Activated CD4-positive, CD25-positive, alpha-beta regulatory T cell (primary cell): ENCODE measurements at places on chromosomes 3 and 15.

DNA sequence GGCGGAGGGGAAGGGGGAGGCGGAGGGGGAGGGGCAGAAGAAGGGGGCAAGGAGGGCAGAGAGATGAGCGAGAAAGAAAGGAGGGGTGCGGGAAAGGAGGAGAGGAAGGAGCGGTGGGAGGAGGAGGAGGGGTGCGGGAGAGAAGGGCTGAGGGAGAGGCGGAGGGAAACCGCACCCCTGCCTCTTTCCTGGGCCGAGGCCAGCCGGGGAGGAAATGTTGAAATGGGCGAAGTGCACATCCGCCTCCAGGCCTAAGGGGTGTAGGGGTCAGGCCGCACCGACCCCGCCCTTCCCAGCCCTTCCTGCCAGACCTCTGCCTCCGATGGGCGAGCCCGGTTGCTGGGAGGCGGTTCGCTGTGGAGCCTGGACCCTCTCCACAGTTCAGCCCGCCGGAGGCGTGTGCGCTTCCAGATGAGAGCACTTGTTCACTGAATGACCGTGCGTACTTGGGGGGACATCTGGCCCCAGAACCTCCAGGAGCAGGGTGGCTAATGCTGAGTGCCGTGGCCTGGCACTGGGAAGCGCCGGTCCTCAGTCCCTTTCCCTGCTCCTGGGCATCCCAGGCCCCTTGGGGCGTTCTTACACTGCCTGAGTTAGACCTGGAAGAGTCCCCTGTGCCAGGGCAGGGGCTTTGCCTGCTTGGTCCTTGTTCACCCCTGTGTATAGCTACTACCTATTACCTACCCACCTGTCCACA is 110.3 kb upstream of the KLF13 start:
- peak; percentile 45 for DNase-seq

DNA sequence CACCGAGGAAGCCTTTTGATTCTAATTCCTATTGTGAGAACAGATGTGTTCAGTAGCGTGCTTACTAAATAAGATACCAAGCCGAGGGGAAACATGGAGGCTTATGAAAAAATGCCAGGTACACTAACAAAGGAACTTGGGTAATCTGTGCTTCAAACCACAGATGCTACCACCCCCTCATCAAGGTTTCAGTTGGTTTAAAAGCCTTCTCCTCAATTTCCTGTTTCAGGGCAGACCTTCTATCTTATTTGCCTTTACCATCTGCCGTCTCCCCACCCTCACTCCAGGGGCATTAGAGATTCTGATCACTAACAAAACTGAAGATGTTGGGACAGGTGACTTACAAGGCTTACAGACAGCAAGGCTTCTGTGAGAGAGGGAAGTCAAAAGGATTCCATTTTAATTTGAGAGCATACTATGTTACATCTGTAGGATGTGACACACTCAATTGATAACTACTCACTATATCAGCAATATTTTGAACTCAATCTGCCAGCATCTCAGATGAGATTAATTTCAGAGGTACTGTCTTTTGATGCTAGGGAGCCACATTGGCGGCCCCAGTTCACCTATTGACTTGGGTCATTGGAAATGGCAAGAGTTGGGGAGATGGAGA is 60.6 kb upstream of the PLCL2 start:
- DNase-seq = no peak

- no peak for DNase-seq
These were observed 43.9 kb downstream of the UBE3A start for GRCh38 chr15:25394898-25395297.

GRCh38 chr3:63124090-63124489 is 154.0 kb upstream of the SYNPR start:
- no peak for DNase-seq

GRCh38 chr3:51718547-51719409 is 11.9 kb downstream of the GRM2 start:
- DNase-seq = no peak

GRCh38 chr3:154059833-154060232 is 61.4 kb upstream of the ARHGEF26 start:
- DNase-seq = no peak

DNA sequence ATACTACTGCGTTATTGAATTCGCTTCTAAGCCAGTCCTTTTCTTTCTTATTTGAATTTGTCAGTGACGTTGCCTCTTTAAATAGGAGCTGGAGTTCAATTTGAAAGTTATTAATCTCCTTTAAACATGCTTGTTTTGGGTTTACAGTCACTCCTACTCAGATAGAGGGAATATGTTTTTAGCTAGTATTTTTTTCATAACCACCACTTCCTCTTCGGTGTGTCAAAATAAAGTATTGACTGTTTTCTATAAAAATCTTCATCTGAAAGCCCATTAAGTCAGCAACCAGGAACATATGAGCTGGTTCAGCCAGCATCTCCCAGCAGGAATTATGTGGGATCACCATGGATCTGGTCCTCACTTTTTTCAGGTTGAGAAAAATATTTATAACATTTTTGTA is 772.9 kb downstream of the DIPK2A start:
- no peak for DNase-seq

- DNase-seq = no peak
These were observed 196.8 kb upstream of the MBNL1 start for GRCh38 chr3:152071924-152072323.

DNA sequence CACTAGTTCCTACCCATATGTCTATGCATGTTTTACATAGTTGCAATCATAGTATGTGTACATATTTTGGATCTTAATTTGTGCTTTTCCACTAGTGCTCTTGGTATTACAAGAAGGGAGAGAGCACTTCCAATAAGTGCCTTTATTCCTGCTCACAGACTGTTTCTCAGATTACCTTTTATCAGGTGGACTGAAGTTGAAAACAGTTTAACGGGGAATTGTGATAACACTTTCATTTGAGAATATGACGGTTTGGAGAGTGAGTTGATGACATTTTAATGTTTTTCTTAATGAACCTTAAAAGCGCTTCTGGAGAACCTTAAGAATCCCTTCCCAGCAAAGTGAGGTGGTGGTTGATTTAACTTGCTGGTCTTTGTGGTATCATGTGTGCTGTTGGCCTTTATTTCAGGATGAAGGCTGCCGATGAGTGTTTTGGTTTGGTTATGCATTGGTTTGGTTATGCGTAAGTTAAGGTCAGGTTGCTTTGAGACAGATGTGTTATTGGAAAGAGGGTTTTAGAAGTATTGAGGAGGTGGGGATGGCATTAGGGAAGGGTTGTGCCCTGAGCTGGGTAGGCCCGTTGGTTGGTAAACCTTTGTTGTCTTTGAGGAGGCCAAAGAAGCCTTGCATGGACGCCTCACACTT is 2.8 kb downstream of the EDEM1 start:
- DNase-seq = no peak

- DNase-seq = no peak
These were observed 44.2 kb upstream of the GATA2 start for GRCh38 chr3:128537091-128537703.

- DNase-seq = no peak
These were observed 5.0 kb downstream of the THBS1 start for GRCh38 chr15:39585871-39586301.

DNA sequence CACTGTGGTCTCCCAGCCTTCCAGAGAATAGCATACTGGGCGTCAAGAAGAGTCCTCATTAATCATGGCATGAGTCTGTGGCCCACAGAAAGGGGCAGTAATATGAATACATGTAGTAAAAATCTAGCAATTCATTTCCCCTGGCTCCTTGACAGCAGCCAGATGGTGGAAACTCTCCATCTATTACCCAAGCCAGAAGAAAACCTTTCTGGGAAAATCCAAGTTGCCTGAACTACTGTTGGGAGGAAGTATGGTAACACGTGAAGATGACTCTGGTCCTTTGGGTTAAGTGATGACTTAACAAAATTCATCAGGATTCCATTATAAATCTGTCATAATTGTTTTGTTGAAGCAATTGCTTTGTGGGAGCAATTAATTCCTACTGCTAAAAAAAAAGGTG is 530.5 kb downstream of the FHIT start:
- DNase-seq = no peak

GRCh38 chr3:37957539-37957936 is 33.0 kb upstream of the VILL start:
- DNase-seq = no peak

DNA sequence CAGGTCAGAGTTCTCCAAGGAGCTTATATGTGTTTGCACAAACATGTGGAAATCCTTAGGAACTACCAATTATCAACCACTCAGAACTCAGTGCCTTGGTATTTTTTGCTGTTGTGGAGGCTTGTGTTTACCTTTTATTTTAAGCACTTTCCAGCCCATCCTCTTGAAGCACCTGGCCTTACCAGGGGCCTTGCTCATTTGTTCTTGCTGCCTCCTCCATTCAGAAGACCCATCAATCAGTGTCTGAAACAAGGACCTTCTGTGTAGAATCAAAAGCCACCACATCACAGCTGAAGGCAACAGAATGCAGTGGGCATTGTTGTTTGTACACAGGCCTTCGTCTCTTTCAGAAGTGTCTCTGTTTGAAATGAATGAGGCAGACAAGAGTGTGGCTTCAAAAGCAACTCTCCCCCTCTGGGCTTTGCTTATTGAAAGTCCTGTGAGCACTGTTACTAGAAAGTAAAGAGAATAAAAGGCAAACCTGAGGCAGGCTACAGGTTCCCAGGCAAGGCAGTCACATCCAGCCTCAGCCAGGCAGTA is 24.5 kb upstream of the LIPC start:
- no peak for DNase-seq

DNA sequence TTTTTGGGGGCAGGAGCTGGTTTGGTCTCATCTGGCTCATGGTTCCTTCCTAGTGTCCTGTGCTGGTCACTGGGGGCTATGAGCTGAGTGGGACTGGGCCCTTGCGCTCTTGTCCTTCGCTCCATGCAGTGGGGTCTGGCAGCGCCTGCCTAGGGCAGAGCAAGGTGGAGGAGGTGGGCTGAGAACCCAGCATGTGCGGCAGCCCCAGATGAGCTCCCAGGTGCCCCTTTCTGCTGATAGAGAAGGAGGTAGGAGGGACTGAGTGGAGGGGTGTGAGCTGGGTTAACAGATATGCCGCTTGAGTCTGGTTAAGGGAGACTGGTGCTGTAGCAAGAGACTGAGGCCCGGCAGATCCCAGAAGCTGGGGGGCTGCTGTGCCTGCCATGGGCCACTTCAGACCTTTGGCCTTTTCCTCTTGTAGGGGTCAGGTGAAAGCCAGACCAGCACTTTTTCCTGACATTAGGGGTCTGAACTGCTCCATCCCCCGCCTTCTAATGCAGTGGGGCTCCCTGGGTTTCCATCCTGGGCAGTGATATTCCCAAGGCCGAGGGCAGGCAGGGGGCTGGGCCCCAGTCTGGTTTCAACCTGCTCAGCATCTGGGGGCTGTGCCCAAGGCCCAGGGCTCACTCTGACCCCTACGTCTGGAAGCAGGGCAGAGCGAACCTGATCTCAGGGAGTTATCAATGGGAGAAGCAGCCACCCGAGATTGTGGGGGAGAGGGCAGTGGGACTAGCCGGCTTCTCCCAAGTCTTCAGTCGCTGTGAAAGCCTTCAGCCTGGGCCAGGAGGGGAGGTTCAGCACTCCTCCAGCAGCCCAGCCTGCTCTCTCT is 62.9 kb upstream of the PRR23C start:
- no peak for DNase-seq

DNA sequence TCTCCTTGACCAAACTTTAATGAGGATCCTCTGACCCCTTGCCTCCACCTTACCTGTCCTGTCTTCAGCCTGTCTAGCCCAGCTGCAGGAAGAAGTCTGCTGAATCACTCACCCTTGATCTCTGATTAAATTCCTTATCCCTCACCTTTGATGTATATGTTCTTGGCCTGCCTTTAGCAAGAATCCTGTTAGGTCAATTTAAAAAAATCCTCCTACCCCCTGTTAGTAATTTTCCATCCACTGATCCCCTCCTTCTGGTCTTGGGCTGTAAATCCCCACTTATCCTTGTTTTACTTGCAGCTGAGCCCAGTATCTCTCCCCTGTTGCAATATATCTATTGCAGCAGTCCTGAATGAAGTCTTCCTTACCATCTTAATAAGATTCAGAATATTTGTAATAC is 39.0 kb downstream of the MYH15 start:
- no peak for DNase-seq

DNA sequence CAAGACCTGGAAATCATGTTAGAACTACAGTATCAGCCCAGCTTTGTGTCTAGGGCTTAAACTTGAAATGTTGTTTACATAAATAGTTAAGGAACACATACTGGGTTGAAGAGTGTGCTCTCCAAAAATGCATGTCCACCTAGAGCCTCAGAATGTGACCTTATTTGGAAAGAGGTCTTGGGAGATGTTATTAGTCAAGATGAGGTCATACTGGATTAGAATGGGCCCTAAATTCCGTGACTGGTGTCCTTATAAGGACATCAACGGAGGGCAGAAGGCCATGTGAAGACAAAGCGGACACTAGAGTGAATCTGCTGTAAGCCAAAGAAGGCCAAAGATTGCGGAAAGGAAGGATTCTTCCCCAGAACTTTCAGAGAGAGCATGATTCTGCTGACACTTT is 759.2 kb upstream of the CFAP20DC start:
- no peak for DNase-seq

GRCh38 chr15:100922192-100923040 is 3.3 kb downstream of the LRRK1 start:
- DNase-seq = no peak

DNA sequence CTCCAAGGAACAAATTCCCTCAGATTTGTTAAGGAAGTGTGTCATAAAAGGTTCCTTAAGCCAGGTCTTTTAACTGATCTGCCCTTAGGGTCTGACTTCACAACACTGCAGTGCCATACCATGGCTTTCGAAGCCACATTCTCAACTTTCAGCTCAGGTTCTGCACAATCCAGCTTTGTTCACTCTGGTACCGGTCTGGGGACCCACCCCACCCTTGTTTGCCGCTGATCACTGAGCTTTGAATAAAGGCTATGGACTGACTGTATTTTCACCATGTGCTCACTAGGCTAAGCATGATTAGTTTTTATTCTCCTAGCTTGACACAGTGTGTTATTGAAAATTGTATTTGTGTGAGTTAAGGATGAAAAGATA is 15.9 kb downstream of the SNX1 start:
- DNase-seq = no peak

DNA sequence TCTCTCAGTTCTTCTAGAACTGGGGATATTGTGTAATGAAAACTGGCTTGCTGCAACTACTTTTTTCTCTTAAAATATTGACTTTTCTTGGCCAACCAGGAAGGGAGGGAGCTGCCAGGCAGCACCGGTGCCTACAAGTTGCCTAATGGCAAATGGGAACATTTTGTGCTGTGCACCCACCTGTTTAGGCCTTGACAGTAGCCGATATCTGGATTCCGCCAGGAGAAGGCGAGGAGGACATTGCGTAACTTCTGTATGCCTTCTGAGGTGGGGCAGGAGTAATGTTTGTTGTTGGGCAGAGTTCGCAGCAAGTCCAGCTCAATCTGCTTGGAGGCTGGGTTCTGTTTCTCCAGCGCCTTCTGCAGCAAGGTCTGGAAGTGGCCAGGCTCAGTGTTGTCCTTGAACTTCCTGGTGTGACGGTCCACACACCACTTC is 64.9 kb downstream of the TBC1D2B start:
- DNase-seq = no peak

DNA sequence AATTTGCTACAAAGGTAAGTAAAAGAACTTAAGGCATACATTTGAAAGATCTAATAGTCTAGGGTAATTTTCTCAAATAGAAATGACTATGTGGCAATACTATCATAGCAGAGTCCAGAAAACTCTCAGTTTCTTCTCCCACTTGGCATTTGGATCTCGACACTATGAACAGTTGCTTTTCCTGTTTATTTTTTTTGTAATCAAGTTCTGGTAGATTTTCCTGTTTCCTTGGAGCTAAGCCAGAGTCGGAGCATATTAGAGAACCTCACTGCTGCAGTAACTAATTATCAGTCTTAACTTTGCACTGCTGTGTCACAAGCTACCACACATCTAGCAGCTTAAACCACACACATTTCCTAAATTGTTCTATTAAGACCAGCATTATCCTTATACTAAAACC is 44.9 kb upstream of the ZNF385D start:
- no peak for DNase-seq

- DNase-seq = no peak
These were observed 3.0 kb upstream of the TLNRD1 start for GRCh38 chr15:80997692-80998091.
